ENCODE measurements at places on chromosomes 3 and 15. TPM values are rescaled to one million over a fixed set of nuclear protein-coding genes. Genes with fewer than 3 reads are reported as not detected.

GRM2 gene
- under 0.01 TPM for total RNA-seq

PTH1R gene
- total RNA-seq = 4.3 TPM

OR5K2 gene
- not detected for total RNA-seq

GUCA1C gene
- total RNA-seq = not detected

CPNE9 gene
- not detected for total RNA-seq

CSPG5 gene
- under 0.01 TPM for total RNA-seq

MRPS25 gene
- 11.6 TPM for total RNA-seq

BMF gene
- total RNA-seq = 9.5 TPM

BBS4 gene
- 18.7 TPM for total RNA-seq

NANOGP8 gene
- total RNA-seq = not detected

IL17RB gene
- 0.33 TPM for total RNA-seq

GOLGA8T gene
- 0.26 TPM for total RNA-seq

CCDC191 gene
- 1.8 TPM for total RNA-seq

FSIP1 gene
- 3.9 TPM for total RNA-seq
